Progenitor cell of endocrine pancreas (in vitro differentiated cells): ENCODE measurements at places on chromosomes 13 and 19. TPM values are rescaled to one million over a fixed set of nuclear protein-coding genes. Genes with fewer than 3 reads are reported as not detected.

- H3K27ac ChIP-seq = no peak overlapping the region
- no peak for DNase-seq
- no peak overlapping the region for H3K4me3 ChIP-seq
- H3K36me3 ChIP-seq = peaks cover 17% of the 10 kb centered on the region
These were observed 378.8 kb downstream of the DACH1 start for GRCh38 chr13:71488201-71488600.

GRCh38 chr13:35954207-35954560, 177.0 kb downstream of the DCLK1 start:
- H3K4me1 ChIP-seq = peaks cover 3% of the 10 kb centered on the region
- peaks cover 3% of the 10 kb centered on the region for H3K27me3 ChIP-seq
- H3K4me3 ChIP-seq = no peak overlapping the region
- no peaks in the 10 kb centered on the region for H3K36me3 ChIP-seq
- no peak for DNase-seq
- no peak overlapping the region for H3K27ac ChIP-seq

DNA sequence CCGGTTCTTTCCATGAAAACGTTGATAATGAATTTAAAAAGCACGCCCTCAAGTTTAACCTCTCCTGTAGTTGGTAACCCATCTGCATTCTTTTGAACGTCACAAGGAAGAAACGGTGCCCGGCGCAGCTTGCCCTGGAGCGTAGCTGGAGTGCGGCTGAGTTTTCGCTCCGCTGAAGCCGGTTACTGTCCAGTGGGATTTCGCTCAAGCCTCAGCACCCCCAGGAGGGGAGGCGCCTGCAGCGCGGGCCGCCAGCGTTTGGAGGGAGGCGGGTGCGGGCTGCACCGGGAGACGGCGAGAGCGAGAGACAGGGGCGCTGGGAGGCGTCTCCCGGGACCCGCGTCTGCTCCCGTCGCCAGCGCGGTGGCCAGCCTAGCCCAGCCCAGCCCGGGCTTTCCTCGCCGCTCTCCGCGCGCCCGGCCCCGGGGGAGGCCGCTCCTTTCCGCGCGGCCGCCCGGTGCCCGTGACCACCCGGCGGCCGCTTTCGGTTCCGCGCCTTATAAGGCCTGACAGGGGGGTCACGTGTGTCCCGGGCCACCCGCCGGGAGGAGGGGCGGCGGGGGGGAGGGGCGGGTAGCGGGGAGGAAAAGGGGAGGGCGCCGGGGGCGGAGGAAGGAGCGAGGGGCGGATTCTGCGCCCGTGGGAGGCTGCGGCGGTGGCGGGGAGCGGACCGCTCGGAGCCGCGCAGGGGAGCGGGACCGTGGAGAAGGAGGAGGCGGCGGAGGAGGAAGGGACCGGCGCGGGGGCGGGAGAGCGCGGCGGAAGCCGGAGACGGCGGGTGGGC, 8.3 kb upstream of the DGKH start:
- H3K27ac ChIP-seq = peak overlapping the region; percentile 75
- H3K27me3 ChIP-seq = peaks cover 60% of the 10 kb centered on the region
- H3K4me1 ChIP-seq = peaks cover 10% of the 10 kb centered on the region

GRCh38 chr19:2483084-2483483, 7.2 kb downstream of the GADD45B start:
- no peak for DNase-seq
- H3K4me1 ChIP-seq = peaks cover 5% of the 10 kb centered on the region
- no peak overlapping the region for H3K4me3 ChIP-seq
- H3K27me3 ChIP-seq = peaks cover 40% of the 10 kb centered on the region

GRCh38 chr19:42129399-42130253, 2.6 kb downstream of the POU2F2 start:
- no peak overlapping the region for H3K4me3 ChIP-seq
- no peaks in the 10 kb centered on the region for H3K36me3 ChIP-seq
- H3K27ac ChIP-seq = no peak overlapping the region
- no peak for DNase-seq
- peaks cover 3% of the 10 kb centered on the region for H3K4me1 ChIP-seq

Gene IL11
- total RNA-seq = 2.2 and 2.8 TPM in 2 replicates

DNA sequence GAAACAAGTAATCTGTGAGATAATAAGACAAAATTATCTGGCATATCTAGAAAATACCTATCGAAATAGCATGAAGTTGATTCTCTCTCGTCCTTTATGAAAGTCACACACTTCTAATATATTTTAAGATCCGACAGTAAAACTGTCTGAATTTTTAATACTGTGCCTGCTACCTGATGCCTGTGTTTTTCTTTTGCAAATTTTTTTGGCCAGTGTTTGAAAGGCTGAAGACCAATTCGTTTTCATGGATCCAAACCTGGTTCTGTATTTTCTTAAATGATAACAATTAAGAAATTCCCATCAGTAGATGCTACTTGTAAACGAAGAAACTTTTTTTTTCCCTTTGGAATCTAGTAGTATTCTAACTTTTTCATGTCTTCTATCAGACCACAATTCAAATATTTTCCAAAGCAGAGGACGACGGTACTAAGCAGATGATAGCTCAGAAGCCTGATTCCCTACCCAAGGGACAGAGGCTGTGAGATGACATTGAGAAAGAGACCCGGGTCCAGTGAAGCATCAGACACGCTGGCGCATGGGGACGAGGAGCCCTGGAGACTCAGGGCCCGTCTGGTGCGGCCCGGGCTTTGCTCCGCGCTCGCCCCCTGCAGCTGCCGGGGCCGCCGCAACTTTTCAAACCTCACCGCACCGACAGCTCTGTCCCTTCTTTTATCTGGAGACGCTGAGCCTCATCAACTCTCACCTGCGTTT, 49.5 kb upstream of the PABPC3 start:
- peaks cover 3% of the 10 kb centered on the region for H3K4me1 ChIP-seq
- peak overlapping the region; percentile 69 for H3K4me3 ChIP-seq
- peaks cover 80% of the 10 kb centered on the region for H3K27me3 ChIP-seq
- DNase-seq = no peak
- no peak overlapping the region for H3K27ac ChIP-seq
- no peaks in the 10 kb centered on the region for H3K36me3 ChIP-seq

Gene ZNF112
- total RNA-seq = 13.0 and 14.1 TPM in 2 replicates

DNA sequence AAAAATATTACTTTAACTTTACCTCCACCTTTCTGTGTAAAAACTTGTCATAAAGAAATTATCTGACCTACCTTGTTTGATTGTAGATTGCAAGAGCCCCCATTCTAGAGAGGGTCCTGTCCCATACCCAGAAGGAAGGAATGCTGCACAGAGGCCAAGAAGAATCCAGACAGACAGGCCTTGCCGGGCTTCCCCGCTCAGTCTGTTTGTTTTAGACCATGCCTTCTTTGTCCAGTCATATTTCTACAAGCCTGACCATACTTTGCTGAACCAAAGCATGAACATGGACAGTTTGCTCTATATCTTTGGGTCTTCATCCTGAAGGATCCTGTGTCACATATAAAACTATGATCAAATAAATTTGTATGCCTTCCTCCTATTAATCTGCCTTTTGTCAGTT, 95.8 kb upstream of the MYCBP2 start:
- no peaks in the 10 kb centered on the region for H3K27me3 ChIP-seq
- no peak overlapping the region for H3K4me3 ChIP-seq
- DNase-seq = no peak
- H3K36me3 ChIP-seq = no peaks in the 10 kb centered on the region

DNA sequence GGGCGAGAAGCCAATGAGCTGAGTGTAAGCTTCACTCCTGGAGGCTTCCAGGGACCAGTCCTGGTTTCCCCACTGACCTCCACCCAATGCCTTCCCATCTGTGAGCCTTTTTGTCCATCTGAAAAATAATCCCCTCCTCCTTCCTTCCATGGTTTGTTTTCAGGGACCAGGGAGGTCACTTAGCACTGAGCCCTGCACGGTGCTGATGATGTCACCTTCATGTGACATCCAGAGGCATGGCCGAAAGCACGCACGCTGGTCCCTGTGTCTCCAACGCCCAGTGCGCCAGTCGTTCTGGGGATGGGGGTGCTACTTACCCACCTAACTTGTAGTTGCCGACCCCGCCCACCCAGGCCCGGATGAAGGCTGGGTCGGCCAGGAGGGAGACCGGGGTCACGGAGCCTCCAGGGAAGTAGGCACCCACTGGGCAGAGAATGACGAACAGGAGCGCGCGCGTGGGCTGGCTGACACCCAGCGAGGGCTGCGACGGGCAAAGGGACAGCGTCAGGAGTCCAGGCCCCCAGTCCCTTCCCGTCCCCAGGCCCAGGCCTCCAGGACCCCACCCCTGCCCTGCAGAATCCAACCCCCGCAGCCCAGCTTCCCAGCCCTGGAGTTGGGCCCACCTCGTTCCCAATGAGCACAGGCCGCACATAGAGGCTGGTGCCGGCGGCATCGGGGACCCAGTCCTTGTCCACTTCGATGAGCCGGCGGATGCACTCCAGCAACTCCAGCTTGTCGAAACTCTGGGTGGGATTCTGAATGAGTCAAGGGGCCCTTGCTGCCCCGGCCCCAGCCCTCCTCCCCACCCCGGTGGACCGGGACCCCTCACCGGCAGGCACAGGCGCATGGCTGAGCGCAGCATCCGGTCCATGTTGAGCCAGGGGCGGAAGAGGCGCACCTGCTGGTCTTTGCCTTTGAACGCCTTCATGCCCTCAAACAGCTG, 11.2 kb downstream of the BCAT2 start:
- no peak overlapping the region for H3K4me3 ChIP-seq
- DNase-seq = no peak
- no peaks in the 10 kb centered on the region for H3K4me1 ChIP-seq
- H3K36me3 ChIP-seq = peaks cover 4% of the 10 kb centered on the region
- H3K27me3 ChIP-seq = no peaks in the 10 kb centered on the region

Gene VAV1
- not detected in 2 replicates for total RNA-seq

Gene KCNK6
- 0.43 and 0.53 TPM in 2 replicates for total RNA-seq

DNA sequence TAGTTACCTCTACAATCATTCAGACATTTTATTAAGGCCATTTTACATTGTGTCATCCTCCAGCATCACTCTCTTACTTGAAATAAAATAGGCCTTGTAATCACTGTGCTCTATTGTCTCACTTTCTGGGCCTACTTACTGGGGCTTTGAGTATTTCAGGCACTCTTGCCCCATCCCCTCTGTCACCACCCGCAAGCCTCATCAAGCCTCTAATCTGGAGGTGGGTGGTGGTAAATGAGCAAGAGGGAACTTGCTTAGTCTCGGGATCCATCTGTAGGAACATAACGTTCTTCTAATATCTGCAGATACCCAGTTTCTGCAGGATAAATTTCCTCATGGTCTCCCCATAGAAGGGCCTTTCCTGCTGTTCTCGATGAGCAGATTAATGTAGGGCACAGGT, 19.4 kb upstream of the GPR18 start:
- H3K36me3 ChIP-seq = peaks cover 9% of the 10 kb centered on the region
- no peak overlapping the region for H3K4me3 ChIP-seq
- H3K27me3 ChIP-seq = no peaks in the 10 kb centered on the region
- DNase-seq = no peak
- H3K4me1 ChIP-seq = peaks cover 6% of the 10 kb centered on the region

DNA sequence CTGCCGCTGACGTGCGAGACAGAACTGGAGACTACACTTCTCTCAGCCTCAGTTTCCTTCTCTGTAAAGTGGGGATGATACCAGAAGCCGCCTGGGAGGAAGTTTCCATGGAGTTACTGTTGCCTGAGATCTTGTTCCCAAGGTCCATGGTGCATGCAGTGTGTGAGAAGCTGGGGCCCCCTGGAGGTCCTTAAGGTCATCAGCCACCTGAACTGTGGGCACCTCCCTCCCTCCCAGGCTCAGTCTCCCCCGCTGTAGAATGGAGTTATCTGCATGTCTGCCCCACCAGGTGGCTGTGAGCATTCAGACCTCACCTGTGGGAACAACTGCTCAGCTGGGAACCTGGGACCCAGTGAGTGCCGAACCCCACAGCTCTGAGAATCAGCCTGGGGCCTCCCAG, 2.7 kb downstream of the CRX start:
- DNase-seq = no peak
- peaks cover 33% of the 10 kb centered on the region for H3K27me3 ChIP-seq
- H3K4me1 ChIP-seq = peaks cover 12% of the 10 kb centered on the region
- no peak overlapping the region for H3K27ac ChIP-seq
- H3K36me3 ChIP-seq = no peaks in the 10 kb centered on the region

- DNase-seq = no peak
- peaks cover 21% of the 10 kb centered on the region for H3K36me3 ChIP-seq
- H3K27ac ChIP-seq = peak overlapping the region; percentile 99
These were observed 1.1 kb downstream of the PAF1 start for GRCh38 chr19:39389631-39390414.

DNA sequence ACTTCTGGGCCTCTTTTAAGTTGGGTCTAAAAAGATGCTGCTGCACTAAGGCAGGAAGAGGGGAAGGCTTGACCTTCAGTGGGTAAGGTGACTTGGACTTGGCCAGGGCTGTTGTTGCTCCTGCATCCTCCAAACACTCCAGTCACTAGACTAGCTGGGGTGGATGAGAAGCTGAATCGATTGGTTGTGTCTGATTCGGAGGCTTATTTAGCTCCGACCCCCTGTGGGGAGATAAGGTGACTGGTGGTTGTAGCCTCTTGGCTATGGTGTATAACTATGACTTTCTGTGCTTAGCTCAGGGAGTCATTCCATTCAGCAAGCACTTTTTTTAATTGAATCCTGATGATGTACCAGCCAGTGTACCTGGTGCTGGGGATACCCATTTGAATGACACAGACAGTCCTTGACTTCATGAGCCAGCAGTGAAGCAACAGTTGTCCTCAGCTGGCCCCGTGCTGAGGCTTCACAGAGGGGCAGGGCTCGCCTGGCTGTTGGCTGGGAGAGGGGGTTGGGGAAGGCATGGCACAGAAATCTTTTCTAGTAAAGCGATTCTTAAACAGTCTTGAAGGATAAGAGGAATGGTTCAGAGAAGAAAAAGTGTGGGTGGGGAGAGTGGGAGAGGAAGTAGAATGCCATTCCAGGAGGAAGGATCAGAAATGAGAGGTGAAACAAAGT, 9.9 kb downstream of the PCDH8 start:
- no peak for DNase-seq
- no peaks in the 10 kb centered on the region for H3K4me1 ChIP-seq
- H3K27ac ChIP-seq = no peak overlapping the region
- H3K4me3 ChIP-seq = no peak overlapping the region
- H3K36me3 ChIP-seq = no peaks in the 10 kb centered on the region

- H3K4me1 ChIP-seq = no peaks in the 10 kb centered on the region
- H3K27ac ChIP-seq = no peak overlapping the region
- no peaks in the 10 kb centered on the region for H3K36me3 ChIP-seq
- H3K4me3 ChIP-seq = no peak overlapping the region
- H3K27me3 ChIP-seq = no peaks in the 10 kb centered on the region
These were observed 31.3 kb upstream of the ZMYM2 start for GRCh38 chr13:19927117-19927748.

Gene SULT2A1
- total RNA-seq = not detected in 2 replicates

Gene NAPSA
- total RNA-seq = 2.3 and 2.7 TPM in 2 replicates
